ENCODE measurements at places on chromosomes 5 and 9.

- DNase-seq: no peak
Measured at GRCh38 chr5:150511578-150512367, 3.8 kb downstream of the NDST1 start.

- no peak for DNase-seq
Measured at GRCh38 chr5:10621832-10622231, 58.0 kb downstream of the ANKRD33B start.

- DNase-seq: no peak
Measured at GRCh38 chr9:135924628-135925338, 17.4 kb upstream of the CAMSAP1 start.

DNA sequence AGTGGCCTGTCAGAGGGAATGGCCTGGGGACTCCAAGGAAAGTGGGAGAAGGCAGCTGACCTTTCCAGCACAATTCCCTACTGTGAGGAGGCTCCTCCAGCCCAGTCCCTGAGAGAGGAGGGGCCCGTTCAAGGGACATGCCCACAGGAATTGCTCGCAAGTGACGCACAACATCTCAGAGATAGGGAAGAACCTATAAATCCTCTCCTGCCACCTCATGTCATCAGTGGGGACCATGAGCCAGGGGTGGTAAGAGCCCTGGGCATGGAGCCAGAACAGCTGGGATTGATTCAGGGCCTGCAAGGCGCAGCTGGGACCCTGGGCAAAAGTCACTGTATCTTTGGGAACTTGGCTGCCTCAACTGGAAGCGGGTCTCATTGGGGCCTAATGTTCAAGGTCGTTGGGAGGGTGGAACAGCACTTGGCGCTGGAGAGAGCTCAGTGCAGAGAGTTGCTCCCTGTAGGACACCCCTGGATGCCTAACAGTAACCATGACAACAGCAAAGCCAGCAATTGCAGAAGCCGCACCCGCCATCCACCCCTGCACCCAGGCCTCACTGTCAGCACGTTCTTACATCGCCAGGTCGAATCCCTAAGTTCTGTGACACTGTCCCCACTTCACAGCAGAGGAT is 41.3 kb upstream of the ORM1 start:
- no peak for DNase-seq

DNA sequence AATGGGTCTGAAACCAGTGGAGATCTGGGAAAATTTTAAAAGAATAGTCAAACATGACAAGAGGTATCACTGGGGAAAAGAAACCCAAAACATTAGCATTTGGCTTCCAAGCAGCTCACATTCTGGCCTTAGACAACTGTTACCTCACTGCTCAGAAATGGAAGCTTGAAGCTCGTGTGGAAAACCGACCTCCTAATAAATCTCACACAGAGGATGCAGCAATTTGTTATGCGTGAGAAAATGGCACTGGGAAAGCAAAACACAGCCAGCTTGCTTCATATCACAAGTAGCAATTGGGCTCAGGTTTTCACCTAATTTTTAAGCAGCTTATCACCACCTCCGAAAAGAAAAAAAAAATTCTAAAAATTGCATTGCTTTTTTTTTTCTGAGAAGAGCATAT is 103.3 kb upstream of the TAS2R1 start:
- no peak for DNase-seq

DNA sequence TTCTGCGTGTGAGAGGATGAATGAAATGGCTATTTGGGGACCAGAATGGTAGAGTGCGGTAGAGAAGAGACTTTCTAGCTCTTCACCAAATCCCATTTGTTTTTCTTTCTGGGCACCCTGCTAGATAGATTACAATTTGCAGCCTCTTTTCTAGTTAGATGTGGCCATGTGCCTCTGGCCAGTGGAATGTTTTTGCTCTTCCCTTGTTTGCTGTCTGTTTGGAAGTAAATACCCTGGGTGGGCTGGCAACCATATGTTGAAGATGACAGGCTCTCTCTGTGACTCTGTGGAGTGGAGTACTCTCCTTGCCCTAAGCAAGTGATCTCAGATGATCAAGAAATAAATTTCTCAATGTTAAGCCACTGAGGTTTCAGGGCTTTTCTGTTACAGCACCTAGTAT is 12.9 kb downstream of the GNG10 start:
- DNase-seq: no peak

GRCh38 chr5:179975713-179976134 is 68.0 kb upstream of the TBC1D9B start:
- DNase-seq: no peak

GRCh38 chr9:89435071-89435823 is 62.7 kb downstream of the SEMA4D start:
- no peak for DNase-seq

DNA sequence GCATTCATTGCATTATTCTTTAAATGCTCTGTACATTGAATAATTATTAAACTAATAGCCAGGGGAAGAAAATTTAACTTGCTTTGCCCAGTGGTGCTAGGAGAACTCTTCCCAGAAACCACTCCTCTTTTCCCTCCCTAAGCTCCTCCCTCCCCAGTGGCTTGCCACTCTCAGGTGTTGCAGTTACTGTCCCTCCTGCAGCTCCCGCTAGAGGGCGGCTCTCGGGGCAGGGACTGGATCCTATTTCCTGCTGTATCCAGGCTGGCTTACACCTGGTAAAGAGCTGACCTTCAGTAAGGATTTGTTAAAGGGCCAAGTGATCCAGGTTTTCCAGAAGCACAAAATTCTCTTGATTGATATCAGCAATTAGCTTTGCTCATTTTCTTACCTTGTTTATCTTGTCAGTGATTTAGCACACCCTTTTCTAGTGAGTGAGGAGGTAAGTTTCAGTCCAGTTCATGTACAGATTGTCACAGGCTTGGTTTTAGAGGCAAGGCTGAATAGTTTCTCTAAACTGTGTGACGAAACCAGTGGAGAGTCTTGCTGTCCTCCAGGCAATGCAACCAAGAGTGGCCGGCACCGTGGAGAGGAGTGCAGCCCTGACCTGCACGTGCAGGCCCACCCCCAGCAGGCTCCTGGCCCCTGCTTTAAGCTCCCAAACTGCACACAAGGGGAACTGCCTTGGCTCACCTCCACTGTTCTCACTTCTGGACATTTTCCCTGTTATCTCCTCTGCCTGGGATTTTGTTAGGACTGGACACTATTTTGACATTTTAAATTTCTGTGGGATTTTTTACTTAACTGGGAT is 423.8 kb downstream of the SPOCK1 start:
- no peak for DNase-seq

- DNase-seq: no peak
Measured at GRCh38 chr5:133344266-133344665, 268.1 kb downstream of the FSTL4 start.

- DNase-seq: no peak
Measured at GRCh38 chr9:113653746-113654604, 190.4 kb downstream of the RGS3 start.

DNA sequence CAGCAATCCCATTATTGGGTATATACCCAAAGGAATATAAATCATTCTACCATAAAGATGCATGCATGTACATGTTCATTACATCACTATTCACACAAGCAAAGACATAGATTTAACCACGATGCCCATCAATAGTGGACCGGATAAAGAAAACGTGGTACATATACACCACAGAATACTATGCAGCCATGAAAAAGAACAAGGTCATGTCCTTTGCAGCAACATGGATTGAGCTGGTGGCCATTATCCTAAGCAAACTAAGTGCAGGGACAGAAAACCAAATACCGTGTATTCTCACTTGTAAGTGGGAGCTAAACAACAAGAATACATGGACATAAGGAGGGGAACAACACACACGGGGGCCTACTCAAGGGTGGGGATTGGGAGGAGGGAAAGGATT is 33.8 kb upstream of the LAMC3 start:
- DNase-seq: no peak

DNA sequence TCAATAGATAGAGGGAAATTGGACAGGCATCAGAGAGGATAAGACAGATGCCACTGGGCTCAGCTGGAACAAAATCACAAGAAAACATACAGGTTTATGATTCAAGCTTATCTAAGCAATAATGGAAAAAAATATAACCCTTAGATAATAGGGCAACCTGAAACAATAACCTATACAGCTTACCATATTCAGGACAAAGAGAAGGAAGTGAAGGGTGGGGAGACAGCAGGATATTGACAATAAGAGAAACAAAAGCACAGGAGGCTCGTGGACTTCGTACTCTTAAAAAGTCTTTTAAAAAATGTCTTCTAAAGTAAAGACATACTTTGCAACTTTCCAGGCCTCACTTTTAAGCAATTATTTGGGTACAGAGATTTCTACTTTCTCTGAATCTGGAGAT is 225.3 kb downstream of the NTRK2 start:
- DNase-seq: no peak

GRCh38 chr5:146797658-146798057 is 80.9 kb downstream of the PPP2R2B start:
- DNase-seq: no peak

DNA sequence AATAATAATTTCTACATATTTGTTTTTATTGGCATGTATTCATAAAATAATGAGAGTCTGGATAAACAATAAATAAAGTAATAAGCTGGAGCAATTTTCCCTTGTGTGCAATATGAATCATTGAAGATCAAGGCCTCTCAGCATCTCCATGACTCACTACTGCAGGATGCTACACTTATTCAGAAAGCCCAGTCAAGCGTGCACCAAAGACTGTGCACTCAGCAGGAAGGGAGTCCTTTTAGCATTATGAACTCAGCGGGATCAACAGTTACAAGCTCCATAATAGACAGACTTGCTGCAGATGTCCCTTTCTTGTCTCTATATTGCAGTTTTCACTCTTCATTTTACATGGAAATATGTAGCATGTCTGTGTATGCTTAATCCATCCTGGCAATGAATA is 485.3 kb downstream of the CDH9 start:
- DNase-seq: no peak

DNA sequence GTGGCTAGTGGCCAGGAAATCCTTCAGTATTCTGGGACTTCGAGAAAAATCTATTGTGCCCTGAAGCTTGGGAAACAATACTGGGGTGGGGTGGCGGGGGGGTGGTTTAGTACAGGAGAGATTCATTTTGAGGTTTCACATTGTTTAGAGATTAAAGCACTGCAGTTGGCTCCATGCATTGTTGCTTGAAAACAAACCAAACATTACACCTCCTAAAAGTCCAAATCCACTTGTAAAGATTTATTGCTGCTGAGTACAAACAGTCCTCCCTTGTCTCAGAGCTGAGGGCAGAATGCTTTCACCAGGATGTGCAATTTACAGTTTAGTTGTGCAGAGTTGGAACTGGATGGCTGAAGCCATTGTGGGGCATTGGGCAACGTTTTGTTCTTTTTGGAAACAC is 49.4 kb downstream of the GGTA1 start:
- DNase-seq: no peak

Measured in pulmonary artery endothelial cell (primary cell).